Anterior cingulate cortex (tissue), 58 donors: ENCODE measurements at places on chromosomes 16 and 17.

- DNase-seq, result no peak
These were observed 108.5 kb downstream of the TMEM114 start for GRCh38 chr16:8481810-8482209.

DNA sequence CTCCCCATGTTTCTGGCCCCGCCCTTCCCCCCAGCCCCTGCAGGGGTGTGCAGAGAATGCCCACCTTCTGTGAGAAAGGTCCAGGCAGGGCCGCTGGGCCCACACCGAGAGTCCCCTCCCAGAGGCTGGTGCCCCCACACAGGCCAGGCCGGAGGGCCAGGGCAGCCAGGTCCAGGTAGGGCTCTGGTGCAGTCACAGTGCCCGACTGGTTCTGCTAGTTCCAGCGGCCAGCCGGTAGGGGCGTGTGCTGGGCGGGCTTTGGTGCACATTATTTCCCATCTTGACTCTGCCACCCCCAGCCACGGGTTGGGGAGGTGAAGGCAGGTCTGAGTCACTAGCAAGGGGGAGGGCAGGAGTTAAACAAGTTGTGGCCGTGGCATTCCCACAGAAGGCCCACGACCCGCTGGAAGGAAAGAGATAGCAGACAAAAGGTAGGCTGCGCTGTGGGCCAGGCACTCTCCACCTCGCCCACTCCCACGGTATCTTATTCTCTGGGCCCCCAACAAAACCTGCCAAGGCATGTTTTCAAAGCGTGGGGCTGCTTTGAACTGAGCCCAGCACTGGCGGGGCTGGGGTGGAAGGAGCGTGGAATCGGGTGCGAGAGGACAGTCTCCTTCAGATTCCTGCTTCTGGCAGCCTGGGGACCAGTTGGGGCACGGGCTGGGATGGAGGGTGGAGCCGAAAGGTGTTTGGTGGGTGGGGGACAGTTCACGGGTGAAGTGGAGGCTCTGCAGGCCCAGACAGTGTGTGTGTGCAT, 1.9 kb downstream of the EPN3 start:
- DNase-seq, result no peak

DNA sequence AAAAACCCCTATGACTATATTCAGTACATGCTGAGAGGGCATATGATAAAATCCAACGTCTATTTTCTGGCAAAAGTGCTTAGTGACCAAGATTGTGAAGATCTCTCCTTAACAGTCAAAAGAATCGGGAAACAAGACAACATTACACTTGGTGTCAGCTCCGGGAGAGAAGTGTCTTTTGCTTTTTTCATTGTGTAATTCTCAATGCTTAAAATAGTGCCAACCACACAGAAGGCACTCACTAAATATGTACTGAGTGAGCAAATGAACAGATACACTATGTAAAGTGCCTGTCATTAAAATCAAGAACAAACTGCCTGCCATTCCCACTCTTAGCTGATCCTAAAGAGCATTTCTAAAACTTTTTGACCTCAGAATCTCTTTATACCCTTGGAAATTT, 34.1 kb downstream of the VPS53 start:
- DNase-seq, result no peak

DNA sequence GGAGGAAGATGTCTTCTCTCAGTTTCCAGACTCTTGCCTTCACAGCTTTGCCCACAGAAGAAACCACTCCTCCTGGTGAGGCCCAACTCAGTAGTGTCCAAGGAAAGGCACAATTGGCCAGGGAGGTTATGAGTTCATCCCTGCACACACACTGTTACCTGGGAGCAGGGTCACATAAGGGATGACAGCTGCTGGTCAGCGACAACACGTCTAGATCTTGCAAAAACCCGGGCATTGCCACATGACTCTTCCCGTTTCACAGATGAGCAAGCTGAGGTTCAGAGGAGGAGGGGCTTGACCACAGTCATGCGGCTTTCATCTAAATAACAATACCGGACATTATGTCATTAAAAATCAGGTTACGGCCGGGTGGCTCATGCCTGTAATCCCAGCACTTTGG, 186.0 kb downstream of the COPRS start:
- DNase-seq, result no peak

DNA sequence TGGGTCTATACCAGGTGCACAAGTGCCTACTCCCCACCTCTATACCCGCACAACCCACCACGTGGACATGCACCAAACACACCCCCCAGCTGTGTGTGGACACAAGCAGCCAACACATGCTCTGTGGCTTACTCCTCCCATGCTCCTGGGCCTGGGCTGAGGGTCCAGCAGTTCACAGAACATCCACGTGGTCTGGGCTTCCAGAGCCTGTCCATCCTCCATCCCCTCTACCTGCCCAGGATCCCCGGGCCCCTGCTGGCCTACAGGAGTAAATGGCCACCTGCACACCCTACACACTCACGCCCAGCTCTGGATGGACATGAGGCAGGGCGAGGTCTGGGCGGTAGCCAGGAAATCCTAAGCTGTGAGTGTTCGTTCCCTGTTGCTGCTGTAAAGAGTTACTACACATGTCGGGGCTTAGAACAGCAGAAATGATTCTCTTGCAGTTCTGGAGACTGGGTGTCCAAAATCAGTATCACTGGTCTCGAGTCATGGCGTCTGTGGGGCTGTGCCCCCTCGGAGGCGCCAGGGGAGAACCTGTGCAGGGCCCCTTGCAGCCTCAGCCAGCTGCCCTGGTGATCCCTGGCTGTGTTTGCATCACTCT, 15.0 kb upstream of the RAI1 start:
- DNase-seq, result no peak

- no peak for DNase-seq
These were observed 3.7 kb upstream of the STAT5A start for GRCh38 chr17:42284566-42284965.

DNA sequence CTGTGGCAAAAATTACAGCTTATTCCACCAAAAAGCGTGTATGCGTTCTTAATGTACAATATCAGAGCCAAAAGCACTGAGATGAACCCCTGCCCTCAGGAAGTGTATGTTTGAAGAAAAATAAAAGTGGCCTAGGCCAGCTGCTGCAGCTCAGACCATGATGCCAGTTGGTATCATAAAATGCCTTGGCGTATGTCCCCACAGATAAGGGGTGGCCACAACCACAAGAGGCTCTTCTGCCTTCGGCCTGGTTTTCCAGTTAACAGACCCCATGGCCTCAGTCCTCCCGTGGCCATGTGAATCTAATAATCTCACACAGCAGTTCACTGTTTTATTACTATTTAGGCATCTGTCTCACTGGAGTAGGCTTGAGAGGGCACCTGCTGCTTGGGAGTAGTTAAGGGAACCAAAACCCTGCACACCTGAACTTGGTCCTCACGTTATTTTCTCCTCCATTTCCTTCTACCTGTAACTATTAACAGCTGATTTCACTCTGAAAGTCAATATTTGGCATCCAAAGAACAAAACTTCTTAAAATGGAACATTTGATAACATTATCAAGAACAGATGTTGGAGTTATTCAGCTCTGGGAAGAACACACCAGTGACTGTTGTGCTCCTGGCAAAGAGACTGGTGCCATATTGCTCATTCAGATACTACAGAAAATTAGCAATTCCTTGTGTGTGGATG, 34.8 kb upstream of the ERN1 start:
- no peak for DNase-seq

DNA sequence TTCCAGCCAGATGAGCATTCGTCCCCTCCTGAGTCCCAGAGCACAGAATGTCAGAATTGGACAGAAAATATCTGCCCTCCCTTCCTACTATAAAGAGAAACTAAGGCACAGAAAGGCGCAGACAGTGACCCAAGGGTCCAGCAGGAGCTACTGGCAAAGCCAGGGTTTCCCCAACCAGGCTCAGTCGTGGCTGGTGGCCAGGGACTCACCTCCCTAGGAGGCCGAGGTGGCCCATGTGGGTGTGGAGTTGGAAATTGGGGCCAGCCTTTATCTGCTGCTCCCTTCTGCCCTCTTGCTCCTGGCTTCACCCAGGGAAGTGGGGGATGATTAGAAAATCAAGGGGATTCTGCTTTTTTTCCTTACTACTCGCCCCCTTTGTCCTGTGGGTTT, 1.1 kb downstream of the DRC7 start:
- DNase-seq, result no peak

- DNase-seq, result no peak
These were observed 4.7 kb upstream of the NDEL1 start for GRCh38 chr17:8430966-8431365.

GRCh38 chr17:48392857-48393256, 37.2 kb downstream of the SKAP1 start:
- no peak for DNase-seq

DNA sequence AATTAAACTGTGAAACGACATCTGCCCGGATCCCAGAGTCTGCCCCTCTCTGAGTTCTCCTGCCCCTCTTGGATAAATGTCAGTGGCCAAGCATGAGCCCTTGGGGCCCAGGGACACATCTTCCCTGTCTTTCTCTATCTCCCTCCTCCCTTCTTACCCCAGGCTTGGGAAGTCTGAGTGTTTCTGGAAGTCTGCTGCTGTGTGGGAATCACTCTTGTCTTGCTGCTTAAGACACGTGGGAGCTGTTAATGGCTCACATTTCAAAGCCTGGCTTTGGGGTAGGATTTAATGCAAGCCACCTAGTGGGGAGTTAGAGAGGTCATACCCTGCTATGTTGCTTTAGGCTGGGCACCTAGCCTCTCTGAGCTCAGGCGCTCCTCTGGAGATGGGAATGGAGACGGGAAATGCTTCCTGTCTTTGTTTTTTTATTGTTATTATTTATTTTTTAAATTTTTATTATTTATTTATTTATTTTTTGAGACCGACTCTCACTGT, 218.5 kb upstream of the CIBAR2 start:
- DNase-seq, result no peak

DNA sequence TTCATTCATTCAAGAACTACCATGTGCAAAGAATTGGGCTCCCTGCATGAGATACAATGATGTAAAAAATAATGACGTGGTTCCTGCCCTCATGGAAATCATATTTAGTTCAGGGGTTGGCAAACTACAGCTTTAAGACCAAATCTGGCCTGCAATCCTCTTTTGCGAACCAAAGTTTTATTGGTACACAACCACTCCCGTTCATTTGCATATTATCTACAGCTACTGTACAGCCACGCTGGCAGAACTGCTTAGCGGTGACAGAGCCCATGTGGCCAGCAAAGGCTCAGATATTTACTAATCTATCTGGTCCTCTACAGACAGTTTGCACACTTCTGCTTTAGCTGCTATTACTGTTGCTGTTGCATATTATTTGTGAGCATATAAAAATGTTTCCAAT, 167.7 kb downstream of the XYLT1 start:
- no peak for DNase-seq

- peak; percentile 44 for DNase-seq
These were observed 8.1 kb upstream of the FLYWCH2 start for GRCh38 chr16:2874912-2875362.

GRCh38 chr17:17682293-17682736, 1.1 kb downstream of the RAI1 start:
- no peak for DNase-seq

GRCh38 chr16:28274676-28275075, 17.6 kb upstream of the SBK1 start:
- DNase-seq, result no peak

GRCh38 chr17:72515291-72516065, 394.7 kb downstream of the SOX9 start:
- peak; percentile 24 for DNase-seq

- no peak for DNase-seq
These were observed at the start of gene GJC1 for GRCh38 chr17:44829523-44830358. Gene GJC1, minus strand, starts transcription at chr17:44830287. Its CDS starts 24,470 bp downstream, at chr17:44805817.

GRCh38 chr17:28864991-28865849, 10.4 kb downstream of the ERAL1 start:
- no peak for DNase-seq

GRCh38 chr16:57147381-57148221, 38.2 kb downstream of the PSME3IP1 start:
- peak; percentile 41 for DNase-seq

DNA sequence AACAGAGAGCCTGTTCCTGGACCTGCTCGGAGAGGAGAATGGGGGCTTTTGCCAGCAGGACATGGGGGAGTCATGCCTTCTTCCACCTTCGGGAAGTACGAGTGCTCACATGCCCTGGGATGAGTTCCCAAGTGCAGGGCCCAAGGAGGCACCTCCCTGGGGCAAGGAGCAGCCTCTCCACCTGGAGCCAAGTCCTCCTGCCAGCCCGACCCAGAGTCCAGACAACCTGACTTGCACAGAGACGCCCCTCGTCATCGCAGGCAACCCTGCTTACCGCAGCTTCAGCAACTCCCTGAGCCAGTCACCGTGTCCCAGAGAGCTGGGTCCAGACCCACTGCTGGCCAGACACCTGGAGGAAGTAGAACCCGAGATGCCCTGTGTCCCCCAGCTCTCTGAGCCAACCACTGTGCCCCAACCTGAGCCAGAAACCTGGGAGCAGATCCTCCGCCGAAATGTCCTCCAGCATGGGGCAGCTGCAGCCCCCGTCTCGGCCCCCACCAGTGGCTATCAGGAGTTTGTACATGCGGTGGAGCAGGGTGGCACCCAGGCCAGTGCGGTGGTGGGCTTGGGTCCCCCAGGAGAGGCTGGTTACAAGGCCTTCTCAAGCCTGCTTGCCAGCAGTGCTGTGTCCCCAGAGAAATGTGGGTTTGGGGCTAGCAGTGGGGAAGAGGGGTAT, 39.3 kb upstream of the IL21R start:
- DNase-seq, result no peak

- no peak for DNase-seq
These were observed 237 bp downstream of the C1QL1 start for GRCh38 chr17:44967907-44968224.

DNA sequence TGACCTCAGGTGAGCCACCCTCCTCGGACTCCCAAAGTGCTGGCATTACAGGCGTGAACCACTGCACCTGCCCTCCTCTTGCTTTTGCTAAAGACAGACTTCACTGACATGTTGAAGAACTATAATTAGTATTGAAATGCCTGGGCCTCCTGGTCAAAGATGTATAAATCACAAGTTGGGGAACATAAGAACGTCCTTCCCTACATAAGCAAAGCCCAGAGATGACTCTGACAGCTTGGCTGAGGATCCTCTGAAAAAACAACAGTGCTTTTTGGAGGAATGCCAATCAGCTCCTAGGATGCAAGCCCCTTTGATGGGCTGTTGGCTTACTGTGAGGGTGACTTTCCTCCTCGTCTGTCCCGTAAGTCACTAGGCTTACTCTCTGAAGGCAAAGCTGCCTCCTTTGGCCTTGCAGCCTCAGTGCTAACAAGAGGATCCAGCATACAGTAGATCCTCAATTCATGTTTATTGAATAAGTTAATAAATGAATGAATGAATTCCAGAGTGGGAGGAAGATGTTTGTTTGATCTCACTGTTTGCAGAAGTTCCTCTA, 6.3 kb downstream of the APOH start:
- no peak for DNase-seq

DNA sequence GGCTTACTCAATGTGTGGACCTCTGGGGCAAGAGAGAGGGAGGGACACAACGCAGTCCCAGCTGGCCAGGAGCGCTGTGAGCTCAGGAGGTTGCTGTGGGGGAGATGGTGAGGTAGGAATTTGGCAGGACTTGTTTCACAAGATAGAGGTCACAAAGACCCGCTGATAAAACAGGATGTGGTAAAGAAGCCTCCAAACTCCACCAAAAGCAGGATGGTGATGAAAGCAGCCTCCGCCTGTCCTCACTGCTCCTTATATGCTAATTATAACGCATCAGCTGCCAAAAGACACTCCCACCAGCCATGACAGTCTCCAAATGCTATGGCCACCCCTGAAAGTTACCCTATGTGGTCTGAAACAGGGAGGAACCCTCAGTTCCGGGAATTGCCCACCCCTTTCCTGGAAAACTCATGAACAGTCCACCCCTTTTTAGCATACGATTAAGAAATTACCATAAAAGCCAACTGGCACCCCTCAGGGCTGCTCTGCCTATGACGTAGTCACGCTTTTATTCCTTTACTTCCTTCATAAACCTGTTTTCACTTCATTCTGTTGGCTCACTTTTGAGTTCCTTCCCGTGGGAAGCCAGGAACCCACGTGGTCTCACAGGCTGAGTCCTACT, 5.3 kb upstream of the EIF4A3 start:
- DNase-seq, result no peak

GRCh38 chr17:6668219-6668618, 16.7 kb downstream of the C17orf100 start:
- DNase-seq, result no peak
